ENCODE measurements at places on chromosomes 1 and 21.

DNA sequence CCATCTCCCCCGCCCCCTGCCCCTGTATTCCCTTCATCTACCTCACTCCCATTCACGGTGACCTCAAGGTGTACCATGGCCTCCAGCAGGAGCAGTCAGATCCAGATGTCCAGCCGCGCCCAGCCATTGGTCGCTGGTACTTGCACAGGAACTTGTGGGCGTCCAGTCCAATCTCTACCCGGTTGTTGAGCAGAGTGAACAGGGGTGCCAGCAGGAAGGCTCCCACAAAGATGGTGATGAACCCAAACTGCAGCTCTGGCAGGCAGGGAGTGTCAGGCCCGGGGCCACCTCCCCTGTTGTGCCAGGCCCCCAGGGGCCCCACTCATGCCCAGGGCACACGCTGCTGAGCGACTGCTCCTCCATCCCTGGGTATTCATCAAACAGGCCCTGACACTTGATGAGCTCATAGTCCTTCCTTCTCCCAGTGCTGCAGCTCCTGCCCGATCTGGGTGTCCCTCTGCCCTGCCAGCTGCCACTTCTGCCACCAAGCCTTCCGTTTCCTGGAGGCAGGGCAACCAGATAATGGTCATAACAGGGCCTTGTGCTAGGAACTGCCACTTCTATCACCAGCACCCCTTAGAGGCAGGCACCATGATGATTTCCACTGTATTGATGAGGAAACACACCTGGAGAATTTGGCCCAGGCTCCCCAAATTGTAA, 5.7 kb upstream of the ARHGEF19 start:
- peak; percentile 88 for DNase-seq

- DNase-seq, result no peak
These were observed 68.4 kb upstream of the TNFSF4 start for GRCh38 chr1:173275496-173275895.

DNA sequence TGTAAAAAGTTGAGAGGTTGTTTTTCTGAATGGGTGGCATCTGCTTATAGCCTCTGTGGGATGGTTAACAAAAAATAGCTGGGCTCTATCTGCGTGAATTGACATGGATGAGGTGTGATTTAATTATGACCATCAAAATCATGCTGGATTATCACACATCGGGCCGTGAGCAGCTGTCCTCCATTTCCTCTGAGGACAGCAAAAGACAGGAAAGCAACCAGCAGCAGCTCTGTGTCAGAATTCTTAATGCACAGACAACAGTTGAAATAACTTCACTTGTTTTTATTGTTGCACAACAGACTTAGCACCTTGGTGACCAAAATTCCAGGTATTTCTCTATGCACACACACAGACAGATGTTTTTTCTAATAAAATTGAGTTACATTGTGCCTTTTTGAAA, 54.5 kb upstream of the LAPTM5 start:
- DNase-seq, result no peak

- DNase-seq, result peak; percentile 95
These were observed 34.1 kb downstream of the OR2G3 start for GRCh38 chr1:247639381-247639981.

- no peak for DNase-seq
These were observed 99.6 kb downstream of the ZNF644 start for GRCh38 chr1:90922202-90922601.

DNA sequence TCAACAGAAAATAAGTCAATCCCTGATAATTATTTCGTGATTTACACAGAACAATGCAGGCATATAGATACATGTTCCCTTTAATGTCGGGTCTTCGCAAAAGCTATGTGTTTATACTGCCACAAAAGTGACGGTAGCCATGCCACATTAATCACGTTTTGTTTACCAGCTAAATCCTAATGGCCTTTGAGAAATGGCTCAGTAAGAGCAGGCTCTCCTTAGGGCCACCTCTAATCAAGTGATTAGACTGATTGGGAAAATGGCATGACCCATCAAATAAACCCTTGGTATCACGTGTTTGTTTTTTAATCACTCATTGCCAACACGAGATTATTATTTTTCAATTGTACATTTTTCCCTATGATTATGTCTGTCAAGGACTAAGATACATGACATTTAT, 102.0 kb upstream of the USP25 start:
- no peak for DNase-seq

- DNase-seq, result no peak
These were observed 8.7 kb downstream of the PTGER3 start for GRCh38 chr1:71038942-71039341.

GRCh38 chr1:111199881-111200801, at the start of gene DENND2D:
TSS of gene DENND2D (minus strand) at chr1:111200646. CDS start at chr1:111200459, 187 bp downstream.
- DNase-seq, result no peak

DNA sequence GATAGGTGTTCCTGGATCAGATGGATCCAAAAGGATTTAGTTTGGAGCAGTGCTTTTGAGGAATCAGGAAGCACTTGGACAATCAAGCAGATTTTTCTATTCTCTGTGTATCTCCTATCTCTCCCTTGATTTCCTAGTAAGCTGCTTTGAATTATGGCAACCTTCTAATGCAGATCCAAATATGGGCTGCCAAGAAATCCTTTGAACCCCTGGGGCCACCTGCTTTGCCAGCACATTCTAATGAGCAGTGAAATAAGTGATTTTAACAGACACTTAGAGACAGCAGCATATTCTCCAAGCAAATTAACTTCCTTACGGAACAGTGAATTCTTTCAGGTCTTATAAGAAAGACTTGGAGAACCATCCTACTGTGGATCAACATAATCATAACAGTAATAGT, 195.4 kb downstream of the GPR52 start:
- no peak for DNase-seq

DNA sequence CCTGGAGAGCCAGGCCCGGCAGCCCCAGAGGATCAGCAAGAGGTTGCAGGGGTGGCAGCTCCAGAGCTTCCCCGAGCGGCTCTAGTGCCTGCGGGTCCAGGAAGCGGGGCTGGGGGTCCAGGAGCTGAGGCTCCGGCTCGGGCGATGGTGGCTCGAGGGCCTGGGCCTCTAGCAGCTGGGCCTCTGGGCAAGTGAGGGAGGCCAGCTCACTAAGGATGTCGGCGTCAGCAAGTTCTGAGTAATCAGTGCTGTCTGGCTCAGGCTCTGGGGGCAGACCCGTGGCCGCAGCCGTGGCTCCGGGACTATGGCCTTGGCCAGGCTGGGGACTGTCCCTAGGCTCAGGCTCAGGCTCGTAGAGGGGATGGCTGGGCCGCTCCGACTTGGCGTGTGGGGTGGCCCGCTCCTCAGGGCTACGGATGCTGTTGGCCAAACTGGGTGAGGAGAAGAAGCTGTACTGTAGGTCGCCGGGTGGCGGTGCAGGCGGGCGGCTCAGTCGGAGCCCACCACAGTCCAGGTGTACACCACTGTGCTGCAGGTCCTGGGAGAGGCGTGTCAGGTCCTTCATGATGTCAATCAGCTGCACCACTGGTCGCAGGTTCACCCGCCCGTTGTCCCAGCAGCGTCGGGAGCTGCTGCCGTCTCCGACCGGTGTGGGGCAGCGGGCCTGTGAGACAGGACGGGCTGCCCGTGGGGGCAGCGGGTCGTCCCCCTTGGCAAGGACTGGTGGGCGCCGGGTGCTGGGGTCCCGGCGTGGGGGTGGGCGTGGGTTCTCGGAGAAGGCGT, 52.6 kb downstream of the AHDC1 start:
- DNase-seq, result no peak

Measured in DMS53 (cell line).